ENCODE measurements at places on chromosomes 16 and 17. TPM values are rescaled to one million over a fixed set of nuclear protein-coding genes. Genes with fewer than 3 reads are reported as not detected.

DNA sequence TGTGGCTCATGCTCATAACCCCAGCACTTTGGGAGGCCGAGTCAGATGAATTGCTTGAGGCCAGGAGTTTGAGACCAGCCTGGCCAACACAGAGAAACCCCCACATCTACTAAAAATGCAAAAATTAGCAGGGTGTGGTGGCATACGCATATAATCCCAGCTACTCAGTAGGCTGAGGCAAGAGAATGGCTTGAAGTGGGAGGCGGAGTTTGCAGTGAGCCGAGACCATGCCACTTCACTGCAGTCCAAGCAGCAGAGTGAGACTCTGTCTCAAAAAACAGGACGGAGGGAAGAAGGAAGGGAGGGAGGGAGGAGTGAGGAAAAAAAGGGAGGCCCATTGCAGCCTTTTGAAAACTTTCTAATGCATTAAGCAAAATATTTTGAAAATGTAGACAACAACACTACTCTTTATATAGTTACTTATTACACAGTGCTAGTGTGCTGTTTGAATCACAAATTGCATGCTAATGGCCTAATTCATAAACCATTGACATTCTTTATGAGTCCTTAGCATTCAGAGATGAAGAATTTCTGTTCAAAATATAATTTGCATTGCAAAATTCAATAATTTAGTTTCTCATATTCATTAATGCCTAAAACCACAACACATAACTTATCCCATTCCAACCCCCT lies 59.4 kb downstream of the TMEM114 start:
- no peak for DNase-seq

DNA sequence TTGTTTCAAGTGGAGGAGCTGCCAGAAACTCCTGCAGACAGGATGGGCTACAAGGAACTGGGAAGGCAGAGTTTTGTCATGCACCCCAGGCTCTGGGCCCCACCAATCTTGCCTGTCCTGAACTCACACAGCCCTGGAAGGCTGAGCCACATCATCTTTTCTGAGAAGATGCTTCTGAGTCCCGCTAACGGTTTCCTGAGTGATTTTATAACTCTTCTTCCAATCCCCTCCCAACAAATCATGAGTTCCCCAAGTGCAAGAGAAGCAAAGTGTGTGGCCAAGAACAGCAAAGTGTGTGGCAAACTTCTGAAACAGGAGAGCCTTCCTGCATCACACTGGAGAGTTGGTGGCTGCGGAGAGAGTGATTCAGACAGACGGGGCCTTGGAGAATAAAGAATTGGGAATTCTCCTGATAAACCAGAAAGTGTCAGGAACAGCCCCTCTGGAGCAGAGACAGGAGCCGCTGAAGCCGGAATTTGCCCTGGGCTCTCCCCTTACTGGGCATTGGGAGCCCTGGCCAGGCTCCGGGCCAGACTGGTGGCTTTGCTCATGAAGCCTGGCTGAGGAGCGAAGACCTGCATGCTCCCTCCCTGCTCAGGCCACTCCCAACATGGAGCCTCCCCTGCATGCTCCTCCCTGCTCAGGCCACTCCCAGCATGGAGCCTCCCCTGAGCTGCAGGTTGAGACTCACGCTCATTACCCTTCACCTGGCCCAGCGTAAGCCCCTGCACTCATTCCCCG lies 47.2 kb downstream of the PITPNM3 start:
- no peak for DNase-seq

- DNase-seq: no peak
Measured at GRCh38 chr16:12542818-12543699, 260.6 kb downstream of the CPPED1 start.

DNA sequence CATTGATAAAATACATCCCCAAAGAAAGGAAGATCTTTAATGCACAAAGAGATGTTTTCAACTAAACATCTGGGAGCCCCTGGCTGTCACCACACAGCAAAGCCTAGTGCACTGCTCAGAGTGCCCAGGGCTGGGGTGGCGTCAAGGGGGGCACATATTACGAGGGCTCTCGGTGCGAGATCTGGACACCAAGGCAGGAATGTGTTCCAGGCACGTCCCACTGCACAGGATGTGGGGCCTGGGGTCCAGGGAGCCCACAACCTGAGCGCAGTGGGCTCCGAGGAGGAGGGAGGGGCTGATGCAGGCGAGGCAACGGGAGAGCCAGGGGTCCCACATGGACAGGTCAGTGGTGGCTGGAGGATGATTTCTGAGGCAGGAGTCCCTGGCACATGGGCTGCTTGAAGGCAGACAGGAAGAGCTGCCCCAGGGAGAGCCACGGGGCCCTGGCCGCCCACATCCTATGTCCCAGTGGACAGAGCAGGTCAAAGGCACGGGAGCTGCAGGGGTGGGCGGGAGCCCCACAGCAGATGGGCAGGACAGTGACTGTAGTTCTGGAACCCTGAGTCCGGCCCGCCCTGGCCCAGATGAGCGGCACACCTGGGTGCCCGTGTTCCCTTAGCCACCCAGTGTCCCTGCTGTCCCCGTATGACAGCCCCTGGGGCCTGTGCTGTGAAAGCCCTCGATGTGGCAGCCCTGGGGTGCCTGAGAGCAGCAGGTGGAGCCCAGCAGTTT lies 56.4 kb downstream of the ZNF778 start:
- DNase-seq: no peak

The SCNN1G gene
- not detected for total RNA-seq

The LRRC37A gene
- total RNA-seq: 0.78 TPM

The KRTAP2-3 gene
- total RNA-seq: 1.8 TPM

Measured in glomerular endothelial cell (primary cell).